ENCODE measurements at places on chromosomes 5 and 9. TPM values are rescaled to one million over a fixed set of nuclear protein-coding genes. Genes with fewer than 3 reads are reported as not detected.

- H3K27me3 ChIP-seq = no peaks in the 10 kb centered on the region
- H3K4me3 ChIP-seq = no peak overlapping the region
- no peak for DNase-seq
- H3K4me1 ChIP-seq = no peaks in the 10 kb centered on the region
Observed at GRCh38 chr5:7728076-7728475, 122.9 kb downstream of the CFAP90 start.

DNA sequence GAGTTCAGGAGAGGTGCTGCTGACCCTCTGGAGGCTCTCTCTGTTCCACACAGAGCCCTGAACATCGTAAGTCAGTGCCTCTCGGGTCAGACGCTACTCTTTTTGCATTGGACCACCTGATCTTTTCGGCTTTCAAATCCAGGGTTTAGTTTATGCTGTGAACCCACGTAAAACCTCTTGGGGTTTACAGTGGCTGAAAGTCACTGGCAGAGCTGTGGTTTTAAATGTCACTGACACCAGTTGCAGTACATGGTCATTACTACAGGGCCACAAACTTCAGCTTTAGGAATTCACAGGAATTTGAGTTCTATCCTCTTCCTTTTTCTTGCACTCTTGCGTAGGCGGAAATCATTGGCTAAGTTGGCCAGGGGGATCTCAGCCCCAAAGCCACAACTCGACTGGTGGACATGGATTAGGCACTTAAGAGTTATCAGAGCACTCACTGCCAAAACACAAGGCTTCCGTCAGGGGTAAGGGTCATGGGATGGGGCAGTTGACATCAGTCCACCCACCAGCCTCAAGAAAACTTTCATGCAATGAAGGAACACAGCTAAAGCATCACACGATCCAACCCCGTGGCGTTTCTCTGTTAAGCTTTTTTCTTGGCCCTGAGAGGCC, 76.9 kb downstream of the SFXN1 start:
- no peaks in the 10 kb centered on the region for H3K36me3 ChIP-seq
- no peak overlapping the region for H3K27ac ChIP-seq
- peaks cover 11% of the 10 kb centered on the region for H3K27me3 ChIP-seq

DNA sequence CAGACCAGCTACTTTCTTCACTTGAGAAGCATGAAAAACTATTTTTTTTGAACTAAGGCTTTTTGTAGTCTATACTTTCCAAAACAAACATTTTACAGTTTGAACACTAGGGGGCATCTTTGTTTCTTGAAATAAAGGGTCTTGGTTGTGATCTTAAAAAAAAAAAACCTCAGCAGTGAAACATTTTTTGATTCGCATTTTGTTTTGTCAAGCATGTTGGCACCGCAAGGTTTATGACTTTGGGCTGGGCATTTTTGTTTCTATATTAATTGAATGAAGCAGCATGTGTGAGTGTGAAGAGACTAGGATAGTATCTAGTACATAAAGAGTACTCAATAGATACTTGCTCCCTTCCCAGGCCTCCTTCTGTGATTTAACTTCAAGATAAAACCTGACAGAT, 31.6 kb upstream of the ACOT12 start:
- H3K27me3 ChIP-seq = no peaks in the 10 kb centered on the region
- H3K4me1 ChIP-seq = peaks cover 2% of the 10 kb centered on the region
- peaks cover 26% of the 10 kb centered on the region for H3K36me3 ChIP-seq
- H3K27ac ChIP-seq = no peak overlapping the region
- H3K4me3 ChIP-seq = no peak overlapping the region

DNA sequence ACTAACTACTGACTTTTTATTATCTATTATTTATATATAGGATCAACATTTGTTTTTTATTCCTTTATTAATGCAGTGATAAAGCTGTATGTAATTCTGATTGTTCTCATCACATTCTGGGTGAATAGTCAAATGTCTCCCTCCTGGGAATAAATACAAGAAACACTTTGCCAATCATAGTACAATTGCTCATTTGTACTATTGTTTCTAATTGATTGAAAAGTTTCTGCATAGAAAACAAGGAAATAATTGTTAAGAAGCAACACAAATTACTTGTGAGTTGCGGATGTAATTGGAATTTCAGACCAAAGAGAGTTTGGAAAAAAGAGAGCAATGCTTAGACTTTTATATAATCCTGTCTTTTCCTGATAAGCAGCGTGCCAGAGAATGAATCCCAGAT, 1013.9 kb downstream of the EFNA5 start:
- H3K27ac ChIP-seq = no peak overlapping the region
- no peak overlapping the region for H3K4me3 ChIP-seq
- H3K27me3 ChIP-seq = no peaks in the 10 kb centered on the region
- H3K36me3 ChIP-seq = no peaks in the 10 kb centered on the region

GRCh38 chr9:133612816-133613215, 3.6 kb upstream of the FAM163B start:
- H3K27ac ChIP-seq = no peak overlapping the region
- H3K36me3 ChIP-seq = no peaks in the 10 kb centered on the region
- no peak overlapping the region for H3K4me3 ChIP-seq

DNA sequence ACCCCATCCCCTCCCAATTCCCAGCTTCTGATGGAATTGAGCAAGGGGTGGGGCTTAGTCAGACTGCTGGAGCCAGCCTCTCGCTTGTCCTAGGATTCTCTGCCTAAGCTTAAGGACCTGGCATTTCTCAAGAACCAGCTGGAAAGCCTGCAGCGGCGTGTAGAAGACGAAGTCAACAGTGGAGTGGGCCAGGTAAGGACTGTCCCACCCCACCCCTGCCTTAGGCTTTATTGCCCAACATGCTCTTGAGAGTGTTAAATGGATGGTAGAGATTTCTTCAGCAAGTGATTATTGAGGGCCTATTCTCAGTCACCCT, 1.1 kb downstream of the SLC35A4 start:
- no peak for DNase-seq
- peaks cover 40% of the 10 kb centered on the region for H3K36me3 ChIP-seq
- H3K27me3 ChIP-seq = no peaks in the 10 kb centered on the region
- peak overlapping the region; percentile 98 for H3K4me3 ChIP-seq
- peak overlapping the region; percentile 90 for H3K27ac ChIP-seq
- H3K4me1 ChIP-seq = peaks cover 68% of the 10 kb centered on the region

- no peak overlapping the region for H3K27ac ChIP-seq
- H3K4me3 ChIP-seq = no peak overlapping the region
- H3K4me1 ChIP-seq = no peaks in the 10 kb centered on the region
- H3K27me3 ChIP-seq = peaks cover 21% of the 10 kb centered on the region
Observed at GRCh38 chr5:135221187-135221473, 177.9 kb downstream of the MACROH2A1 start.

GRCh38 chr5:177412603-177413233, 3.4 kb upstream of the F12 start:
- H3K4me3 ChIP-seq = no peak overlapping the region
- H3K4me1 ChIP-seq = peaks cover 8% of the 10 kb centered on the region
- no peak overlapping the region for H3K27ac ChIP-seq

GRCh38 chr5:169804861-169805260, 167.8 kb downstream of the DOCK2 start:
- peak overlapping the region; percentile 74 for H3K27ac ChIP-seq
- peaks cover 27% of the 10 kb centered on the region for H3K4me1 ChIP-seq
- DNase-seq = no peak
- H3K27me3 ChIP-seq = no peaks in the 10 kb centered on the region

GRCh38 chr5:154409230-154409840, 36.5 kb upstream of the SAP30L start:
- H3K36me3 ChIP-seq = peaks cover 47% of the 10 kb centered on the region
- H3K4me1 ChIP-seq = peaks cover 8% of the 10 kb centered on the region
- no peak for DNase-seq
- no peaks in the 10 kb centered on the region for H3K27me3 ChIP-seq
- no peak overlapping the region for H3K4me3 ChIP-seq

DNA sequence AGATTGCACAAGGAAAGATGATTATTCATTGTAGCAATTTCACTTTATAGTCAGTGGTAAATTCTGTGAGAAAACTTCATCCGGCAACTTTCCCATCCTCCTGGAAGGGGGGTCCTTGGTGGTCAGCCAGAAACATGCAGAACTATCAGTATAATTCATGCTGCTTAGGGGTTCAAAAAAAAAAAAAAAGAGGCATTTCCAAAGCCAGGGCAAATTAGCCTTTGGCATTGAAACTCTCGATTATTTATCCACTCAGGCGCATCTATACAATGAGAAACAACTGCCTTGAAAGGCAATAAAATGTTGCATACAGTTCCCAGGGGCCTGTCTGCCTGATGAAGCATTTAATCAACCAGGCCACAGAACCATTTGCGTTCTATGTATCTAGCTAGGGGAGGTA, 263.3 kb downstream of the TMEM167A start:
- no peak overlapping the region for H3K4me3 ChIP-seq
- no peak overlapping the region for H3K27ac ChIP-seq
- H3K27me3 ChIP-seq = no peaks in the 10 kb centered on the region
- H3K4me1 ChIP-seq = no peaks in the 10 kb centered on the region
- no peaks in the 10 kb centered on the region for H3K36me3 ChIP-seq

DNA sequence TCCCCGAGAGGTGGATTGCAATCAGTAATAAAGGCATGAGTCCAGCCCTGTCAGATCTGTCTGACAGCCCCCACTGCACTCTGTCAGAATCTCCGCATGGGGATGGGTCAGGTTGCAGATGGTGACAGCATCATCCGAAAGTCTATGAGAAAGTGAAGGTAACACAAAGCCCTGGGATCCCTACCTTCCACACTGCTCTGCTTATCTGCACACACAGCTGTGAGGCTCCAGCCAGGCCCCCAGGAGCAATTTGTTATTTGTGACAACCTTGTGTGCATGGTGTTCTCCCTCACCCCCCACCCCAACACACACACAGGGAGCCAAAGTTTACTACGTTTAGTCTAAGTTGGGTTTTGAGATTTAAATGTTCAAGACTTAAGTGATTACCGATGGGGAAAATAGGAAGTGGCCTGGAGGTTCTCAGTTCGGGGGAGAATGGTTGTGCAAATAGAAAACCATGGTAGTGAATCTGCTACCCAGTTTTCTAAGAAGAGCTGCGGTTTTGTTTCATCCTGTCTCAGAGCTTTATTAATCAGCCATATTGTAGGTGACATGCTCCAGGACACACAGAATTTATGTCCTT, 92.7 kb downstream of the SV2C start:
- H3K27ac ChIP-seq = no peak overlapping the region
- H3K4me3 ChIP-seq = peak overlapping the region; percentile 5
- no peak for DNase-seq
- H3K36me3 ChIP-seq = no peaks in the 10 kb centered on the region

- no peak for DNase-seq
- peak overlapping the region; percentile 73 for H3K4me3 ChIP-seq
- peak overlapping the region; percentile 90 for H3K27ac ChIP-seq
- peaks cover 67% of the 10 kb centered on the region for H3K36me3 ChIP-seq
- peaks cover 96% of the 10 kb centered on the region for H3K4me1 ChIP-seq
- no peaks in the 10 kb centered on the region for H3K27me3 ChIP-seq
Observed at GRCh38 chr5:17224858-17225511, 7.6 kb downstream of the BASP1 start.

- H3K4me3 ChIP-seq = no peak overlapping the region
- no peak overlapping the region for H3K27ac ChIP-seq
- H3K27me3 ChIP-seq = peaks cover 2% of the 10 kb centered on the region
- no peak for DNase-seq
Observed at GRCh38 chr9:134301387-134302129, 24.7 kb upstream of the RXRA start.

- H3K4me3 ChIP-seq = no peak overlapping the region
- DNase-seq = no peak
- H3K27ac ChIP-seq = no peak overlapping the region
- no peaks in the 10 kb centered on the region for H3K36me3 ChIP-seq
- H3K27me3 ChIP-seq = no peaks in the 10 kb centered on the region
Observed at GRCh38 chr9:76677481-76678055, 86.7 kb upstream of the PCA3 start.

DNA sequence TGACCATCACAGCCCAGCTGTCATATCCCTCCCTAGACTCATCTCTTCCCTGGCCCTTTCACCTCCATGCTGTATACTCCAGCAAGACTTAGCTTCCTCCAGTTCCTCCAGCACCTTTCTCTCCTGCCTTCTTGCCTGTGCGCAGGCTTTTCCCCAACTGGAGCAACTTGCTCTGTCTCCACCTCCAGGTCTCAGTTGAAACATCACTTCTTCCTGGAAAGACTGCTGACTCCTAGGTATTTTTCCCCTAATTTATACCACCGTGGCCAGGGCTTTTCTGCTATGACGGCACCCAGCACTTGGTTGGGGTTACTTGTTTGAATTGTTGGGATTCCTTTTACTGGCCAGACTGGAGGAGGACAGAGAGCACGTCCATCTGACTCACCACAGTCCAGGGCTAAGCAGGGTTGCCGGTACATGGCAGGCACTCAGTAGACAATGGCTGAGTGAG, 67.5 kb downstream of the KCNIP1 start:
- no peaks in the 10 kb centered on the region for H3K36me3 ChIP-seq
- no peak overlapping the region for H3K27ac ChIP-seq
- no peaks in the 10 kb centered on the region for H3K4me1 ChIP-seq

- no peak for DNase-seq
- no peaks in the 10 kb centered on the region for H3K4me1 ChIP-seq
- no peaks in the 10 kb centered on the region for H3K27me3 ChIP-seq
- peaks cover 33% of the 10 kb centered on the region for H3K36me3 ChIP-seq
- no peak overlapping the region for H3K4me3 ChIP-seq
- H3K27ac ChIP-seq = no peak overlapping the region
Observed at GRCh38 chr9:94827584-94828304, 101.2 kb downstream of the AOPEP start.

DNA sequence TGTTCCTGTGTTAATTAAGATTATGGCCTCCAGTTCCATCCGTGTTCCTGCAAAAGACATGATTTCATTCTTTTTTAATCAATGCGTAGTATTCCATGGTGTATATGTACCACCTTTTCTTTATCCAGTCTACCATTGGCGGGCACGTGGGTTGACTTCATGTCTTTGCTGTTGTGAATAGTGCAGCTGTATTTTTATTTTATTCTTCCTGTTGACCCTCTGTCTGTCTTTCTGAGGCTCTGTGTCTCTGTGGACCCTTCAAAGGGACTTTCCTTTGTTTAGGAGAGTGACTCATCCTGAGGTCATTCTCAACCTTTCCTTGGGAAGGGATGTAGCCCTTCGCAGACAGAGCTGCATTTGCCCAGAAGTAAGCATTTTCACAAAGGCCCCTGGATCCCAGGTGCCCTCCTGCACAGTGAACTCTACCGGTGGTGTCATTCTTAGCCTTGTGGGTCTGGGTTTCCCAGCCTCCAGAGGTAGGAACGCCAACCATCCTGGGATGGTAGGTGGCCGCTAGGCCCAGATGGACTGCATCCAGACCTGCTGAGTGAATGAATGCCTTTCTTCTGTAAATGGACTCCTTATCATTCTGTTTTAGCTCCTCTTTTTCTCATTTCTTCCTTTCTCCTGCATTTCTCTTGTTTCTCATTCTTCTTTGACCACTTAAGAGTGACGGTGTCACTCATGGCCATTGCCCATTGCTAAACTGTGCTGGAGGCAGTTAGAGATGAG, 22.4 kb downstream of the TRIO start:
- peak overlapping the region; percentile 59 for H3K27ac ChIP-seq
- H3K36me3 ChIP-seq = peaks cover 15% of the 10 kb centered on the region
- H3K4me1 ChIP-seq = peaks cover 85% of the 10 kb centered on the region

GRCh38 chr9:133935328-133936005, 56.7 kb downstream of the VAV2 start:
- H3K27me3 ChIP-seq = no peaks in the 10 kb centered on the region
- H3K4me1 ChIP-seq = peaks cover 29% of the 10 kb centered on the region
- no peak overlapping the region for H3K4me3 ChIP-seq
- no peak for DNase-seq

The PLEKHG4B gene
- total RNA-seq = not detected

The ADRB2 gene
- total RNA-seq = 3.2 TPM

The MLLT3 gene
- total RNA-seq = 1.4 TPM

The DOCK2 gene
- 344 TPM for total RNA-seq

The PAEP gene
- total RNA-seq = not detected

The OR1Q1 gene
- not detected for total RNA-seq

The GEMIN5 gene
- 23.2 TPM for total RNA-seq

The TRAF1 gene
- total RNA-seq = 115 TPM

The MARCOL gene
- total RNA-seq = not detected

The CDKN2AIPNL gene
- total RNA-seq = 22.4 TPM

The IL13 gene
- total RNA-seq = 0.27 TPM
